Activated naive CD8-positive, alpha-beta T cell treated with anti-CD3 and anti-CD28 coated beads, Interleukin-2, amount 50 U/mL, for 24 hours (primary cell): ENCODE measurements at places on chromosomes 7 and 10.

- H3K4me3 ChIP-seq = no peak overlapping the region
- no peak overlapping the region for H3K27ac ChIP-seq
- H3K4me1 ChIP-seq = peaks cover 41% of the 10 kb centered on the region
- H3K27me3 ChIP-seq = no peaks in the 10 kb centered on the region
- no peak for DNase-seq
Measured at GRCh38 chr7:5492636-5493020, 69.0 kb upstream of the TNRC18 start.

DNA sequence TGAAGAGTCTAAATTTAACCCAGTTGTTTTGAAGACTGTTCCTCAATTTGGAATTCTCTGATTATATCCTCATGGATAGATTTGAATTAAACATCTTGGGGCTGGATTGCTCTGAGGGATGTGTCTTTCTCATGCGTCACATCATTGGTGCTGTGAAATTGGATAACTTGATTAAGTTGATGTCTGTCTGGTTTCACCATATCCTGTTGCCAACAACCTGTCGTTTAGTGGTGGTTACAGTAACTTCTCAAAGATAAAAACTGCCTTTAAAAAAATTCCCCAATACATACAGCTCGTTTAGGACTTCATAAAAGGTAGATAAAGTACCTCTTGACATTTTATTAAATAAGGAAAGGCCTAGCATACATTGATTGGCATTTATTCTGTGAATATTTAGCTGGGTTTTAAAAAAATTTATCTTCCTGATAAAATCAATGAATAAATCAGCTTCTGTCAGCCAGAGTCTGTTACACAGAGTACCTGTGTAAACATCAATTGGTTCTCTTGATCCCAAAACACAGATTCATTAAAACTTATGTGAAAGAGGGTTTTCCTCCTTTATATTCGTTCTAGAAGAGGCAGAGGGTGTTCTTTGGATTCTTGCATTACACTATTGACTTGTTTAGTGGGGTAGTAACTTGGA lies 10.5 kb downstream of the CRCP start:
- peaks cover 47% of the 10 kb centered on the region for H3K4me1 ChIP-seq
- no peak for DNase-seq
- H3K4me3 ChIP-seq = no peak overlapping the region

- no peak for DNase-seq
- no peaks in the 10 kb centered on the region for H3K36me3 ChIP-seq
- no peak overlapping the region for H3K4me3 ChIP-seq
Measured at GRCh38 chr10:25068152-25069058, 52.0 kb downstream of the THNSL1 start.

GRCh38 chr7:101303102-101303701 lies 18.4 kb downstream of the IFT22 start:
- peaks cover 8% of the 10 kb centered on the region for H3K4me1 ChIP-seq
- no peak for DNase-seq
- no peak overlapping the region for H3K4me3 ChIP-seq
- no peak overlapping the region for H3K27ac ChIP-seq
- H3K27me3 ChIP-seq = peaks cover 61% of the 10 kb centered on the region
- peaks cover 11% of the 10 kb centered on the region for H3K36me3 ChIP-seq

DNA sequence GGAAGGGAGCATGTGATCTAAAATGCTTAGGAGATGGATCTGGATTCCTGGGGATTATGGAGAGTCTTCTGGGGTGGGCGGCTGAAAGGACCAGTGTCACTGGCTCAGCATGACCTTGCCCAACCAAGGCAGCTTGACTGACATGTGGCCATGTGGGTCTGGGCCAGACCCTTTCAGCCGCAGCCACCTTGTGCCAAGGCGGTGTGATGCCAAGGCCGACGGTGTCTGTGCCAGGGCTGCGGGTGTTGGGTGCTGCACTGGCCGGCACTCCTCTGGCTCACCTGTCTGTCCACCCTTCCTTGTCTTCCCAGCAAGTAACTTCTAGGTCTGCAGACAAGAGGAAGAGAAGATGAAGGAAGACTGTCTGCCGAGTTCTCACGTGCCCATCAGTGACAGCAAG lies 8.8 kb downstream of the DEPP1 start:
- H3K27me3 ChIP-seq = no peaks in the 10 kb centered on the region
- peaks cover 69% of the 10 kb centered on the region for H3K4me1 ChIP-seq
- H3K36me3 ChIP-seq = no peaks in the 10 kb centered on the region

GRCh38 chr7:139702811-139703486 lies 74.8 kb downstream of the HIPK2 start:
- no peaks in the 10 kb centered on the region for H3K27me3 ChIP-seq
- no peak for DNase-seq
- H3K27ac ChIP-seq = no peak overlapping the region
- peaks cover 9% of the 10 kb centered on the region for H3K36me3 ChIP-seq

GRCh38 chr7:93011351-93012294 lies 106.2 kb downstream of the SAMD9 start:
- no peaks in the 10 kb centered on the region for H3K36me3 ChIP-seq
- no peak for DNase-seq
- no peak overlapping the region for H3K4me3 ChIP-seq

GRCh38 chr7:153188161-153188560 lies 428.6 kb downstream of the ACTR3B start:
- no peak overlapping the region for H3K27ac ChIP-seq
- no peak overlapping the region for H3K4me3 ChIP-seq
- DNase-seq = no peak
- no peaks in the 10 kb centered on the region for H3K36me3 ChIP-seq
- H3K27me3 ChIP-seq = no peaks in the 10 kb centered on the region
- no peaks in the 10 kb centered on the region for H3K4me1 ChIP-seq
